ENCODE measurements at places on chromosomes 1 and 21.

DNA sequence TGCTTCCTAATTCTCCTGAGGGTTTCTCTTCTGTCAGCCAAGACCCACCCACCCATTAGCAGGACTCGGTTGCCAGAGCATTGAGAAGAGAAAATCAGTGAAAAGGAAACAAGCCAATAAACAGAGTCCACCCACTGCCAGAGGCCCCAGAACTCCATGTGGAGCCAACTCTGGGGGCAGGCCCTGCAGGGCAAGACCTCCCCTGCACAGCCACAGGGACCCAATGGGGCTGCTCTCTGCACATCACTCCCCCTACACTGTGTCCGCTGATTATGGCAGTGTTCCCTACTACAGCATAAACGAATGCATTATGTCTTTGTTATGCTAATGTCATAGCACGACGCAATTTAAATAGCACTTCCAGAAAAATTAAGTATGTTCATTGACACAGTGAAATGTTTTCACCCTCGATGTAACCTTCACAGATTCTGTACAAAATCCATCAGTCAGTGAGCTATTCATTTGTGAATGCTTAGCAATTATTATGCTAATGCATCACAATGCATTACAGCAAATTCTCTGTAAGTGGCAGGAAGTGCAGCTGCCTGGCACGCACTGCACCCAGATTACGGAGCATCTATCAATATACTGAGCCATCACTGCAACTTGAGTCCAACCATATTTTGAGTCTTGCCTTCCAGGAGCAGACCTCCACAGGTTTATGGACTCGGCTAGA lies 56.4 kb downstream of the GRIK3 start:
- DNase-seq, result no peak

- no peak for DNase-seq
These were observed 6.0 kb downstream of the FGGY start for GRCh38 chr1:59302871-59303270.

DNA sequence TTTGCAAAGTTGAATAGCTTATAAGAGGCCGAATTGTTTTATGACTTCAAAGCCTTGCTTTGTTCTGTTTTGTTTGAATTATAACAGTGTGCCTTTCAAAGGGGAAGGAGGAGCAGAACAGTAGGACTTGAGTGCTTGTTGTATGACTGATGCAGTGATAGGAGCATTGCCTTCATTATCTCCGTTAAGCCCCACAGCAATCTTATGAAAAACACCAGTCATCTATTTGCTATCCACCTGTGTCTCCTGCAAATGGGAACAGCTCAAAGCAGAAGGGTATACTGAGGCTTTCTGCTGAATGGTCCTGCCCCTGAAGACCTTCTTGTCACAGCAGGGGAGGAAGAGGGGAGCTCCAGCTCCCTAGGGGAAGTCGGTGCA lies 127.5 kb downstream of the RNF220 start:
- no peak for DNase-seq

DNA sequence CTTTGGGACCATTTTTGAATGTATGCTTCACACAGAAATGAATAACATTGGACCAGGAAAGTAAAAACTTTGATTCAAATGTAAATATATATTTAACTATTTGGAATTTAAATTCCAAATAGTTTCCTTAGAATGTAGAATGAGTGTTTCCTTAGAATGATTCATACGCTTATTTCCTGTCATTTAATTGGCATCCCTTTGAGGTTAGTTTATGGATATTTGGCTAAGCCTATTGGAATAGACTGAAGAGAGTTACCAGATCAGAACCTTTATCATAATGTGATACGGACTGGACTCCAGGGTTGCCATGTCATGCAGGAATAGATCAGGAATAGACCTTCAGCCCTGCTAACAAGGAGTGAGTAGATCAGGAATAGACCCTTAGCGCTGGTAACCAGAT lies 133.1 kb downstream of the TNNI3K start:
- no peak for DNase-seq

- DNase-seq, result no peak
These were observed 10.8 kb upstream of the CHI3L2 start for GRCh38 chr1:111216751-111217150.

GRCh38 chr1:12340544-12340930 lies 110.7 kb downstream of the VPS13D start:
- no peak for DNase-seq

DNA sequence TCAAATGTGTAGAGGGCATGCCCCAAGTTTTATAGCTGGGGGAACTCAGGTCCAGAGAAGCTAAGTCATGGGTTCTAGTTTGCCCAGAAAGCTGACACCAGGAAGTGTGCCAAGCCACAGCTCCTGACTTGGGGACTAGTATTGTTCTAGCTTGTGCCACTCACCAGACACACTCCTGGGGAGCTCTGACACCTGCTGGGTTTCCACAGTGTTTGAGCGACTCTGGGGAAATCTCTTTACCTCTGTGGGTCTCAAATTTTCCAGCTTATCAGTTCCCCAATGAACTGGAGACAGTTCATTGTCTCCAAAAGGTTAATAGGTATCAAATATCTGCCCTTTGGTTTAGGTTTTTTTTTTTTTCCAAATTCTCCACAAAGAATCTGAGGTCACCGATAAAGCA lies 4.2 kb downstream of the KISS1 start:
- DNase-seq, result no peak

- peak; percentile 73 for DNase-seq
These were observed 29.2 kb upstream of the CNTN2 start for GRCh38 chr1:205013683-205014367.

GRCh38 chr21:38334866-38335265 lies 78.1 kb downstream of the KCNJ15 start:
- DNase-seq, result no peak

DNA sequence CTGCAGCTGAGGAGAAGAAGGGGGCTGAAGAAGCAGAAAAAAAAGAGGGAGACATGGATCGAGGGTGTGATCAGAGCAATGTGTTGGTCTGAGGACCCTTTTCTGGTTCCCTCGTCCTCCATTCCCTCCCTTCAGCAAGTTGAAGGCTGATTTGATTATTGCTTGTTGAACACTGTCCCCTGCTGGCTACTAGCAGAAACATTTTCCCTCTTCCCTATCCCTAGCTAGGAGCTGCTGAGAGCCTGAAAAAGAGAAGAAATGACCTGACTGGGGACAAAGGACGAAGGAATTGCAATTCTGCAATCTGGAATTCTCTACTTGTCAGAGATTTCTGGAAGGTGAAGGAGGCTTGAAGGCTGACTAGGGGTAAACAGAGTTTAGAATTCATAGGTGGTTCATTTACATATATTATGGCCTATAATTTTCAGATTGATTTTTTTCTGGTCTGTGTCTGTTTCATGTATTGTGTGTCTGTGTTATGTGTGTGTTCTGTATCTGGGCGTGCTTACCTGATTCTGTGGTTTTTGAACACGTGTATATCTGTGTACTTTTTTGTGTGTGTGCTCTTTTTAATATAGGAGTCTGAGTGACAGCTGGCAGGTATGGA lies 9.8 kb downstream of the NHLH1 start:
- DNase-seq, result no peak

DNA sequence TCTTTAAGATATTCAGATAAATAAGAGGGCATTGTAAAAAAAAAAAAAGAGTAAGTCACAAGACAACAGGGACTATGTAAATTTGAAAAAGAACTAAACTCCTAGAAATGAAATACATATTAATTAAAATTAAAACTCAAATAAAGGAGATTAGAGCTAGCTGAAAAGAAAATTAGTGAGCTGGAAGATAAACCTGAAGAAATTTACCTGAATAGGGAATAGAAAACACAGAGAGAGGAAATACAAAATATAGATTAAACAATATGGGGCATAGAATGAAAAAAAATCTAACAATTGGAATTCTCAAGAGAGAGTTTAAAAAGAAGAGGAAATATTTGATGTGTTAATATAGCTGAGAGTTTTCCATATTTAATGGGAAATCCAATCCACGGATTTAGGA lies 35.6 kb upstream of the TADA1 start:
- DNase-seq, result no peak

GRCh38 chr1:18950401-18951026 lies 6.0 kb downstream of the IFFO2 start:
- DNase-seq, result peak; percentile 86

DNA sequence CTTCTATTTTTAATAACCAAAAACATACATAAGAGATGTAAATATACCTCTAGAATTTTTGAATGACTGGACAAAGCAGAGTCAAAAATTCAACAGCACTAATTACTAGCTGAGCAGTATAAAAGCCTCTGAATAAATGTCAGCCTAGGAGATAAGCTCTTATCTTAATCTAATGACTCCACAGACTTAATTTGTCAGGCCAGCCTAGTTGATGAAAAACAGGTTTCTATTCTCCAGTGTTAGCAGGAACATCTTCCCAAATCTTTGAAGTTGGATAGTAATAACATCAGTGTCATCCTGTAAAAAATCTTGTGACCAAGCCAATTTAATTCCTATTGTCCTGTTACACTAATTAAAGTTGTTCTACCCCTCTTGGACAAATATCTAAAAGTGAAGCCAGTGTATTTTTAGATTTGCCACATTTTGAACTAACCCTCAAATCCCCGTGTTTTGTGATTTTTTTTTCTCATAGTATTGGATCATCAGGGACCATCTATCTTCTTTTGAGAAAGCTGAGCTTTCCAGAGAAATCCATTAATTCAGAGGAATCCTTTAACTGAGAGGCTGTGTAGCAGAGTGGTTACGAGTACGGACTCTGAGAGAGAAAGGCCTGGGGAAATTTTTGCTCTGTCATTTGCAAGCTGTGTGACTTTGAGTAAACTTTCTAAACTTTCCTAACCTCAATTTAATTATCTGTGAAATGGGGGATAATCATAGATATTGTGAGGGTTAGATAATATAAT lies 41.2 kb downstream of the LMO4 start:
- DNase-seq, result no peak

- DNase-seq, result no peak
These were observed 58.5 kb downstream of the PKN2 start for GRCh38 chr1:88742531-88742930.

DNA sequence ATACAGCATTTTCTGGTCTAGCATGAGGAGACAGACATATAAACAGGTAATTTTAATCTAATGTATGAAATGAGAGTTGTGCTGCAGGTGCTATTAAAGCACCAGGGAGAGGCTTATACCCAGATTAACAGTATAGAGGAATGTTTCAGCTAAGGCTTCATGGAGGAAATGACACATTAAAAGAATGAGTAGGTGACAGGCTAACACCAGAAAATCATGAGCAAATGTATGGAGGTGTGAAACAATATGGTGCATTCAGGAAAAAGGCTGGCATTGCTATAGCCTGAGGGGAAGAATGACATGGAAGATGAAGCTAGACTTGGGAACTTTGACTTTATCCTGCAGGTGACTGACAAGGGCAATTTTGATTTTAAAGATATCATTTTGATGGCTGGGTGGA lies 7.0 kb downstream of the ARPC5 start:
- DNase-seq, result no peak

GRCh38 chr1:206507284-206508129 lies at the start of gene RASSF5:
RASSF5 (plus strand) TSS chr1:206507531; CDS start chr1:206507603, 72 bp downstream.
- peak; percentile 87 for DNase-seq

DNA sequence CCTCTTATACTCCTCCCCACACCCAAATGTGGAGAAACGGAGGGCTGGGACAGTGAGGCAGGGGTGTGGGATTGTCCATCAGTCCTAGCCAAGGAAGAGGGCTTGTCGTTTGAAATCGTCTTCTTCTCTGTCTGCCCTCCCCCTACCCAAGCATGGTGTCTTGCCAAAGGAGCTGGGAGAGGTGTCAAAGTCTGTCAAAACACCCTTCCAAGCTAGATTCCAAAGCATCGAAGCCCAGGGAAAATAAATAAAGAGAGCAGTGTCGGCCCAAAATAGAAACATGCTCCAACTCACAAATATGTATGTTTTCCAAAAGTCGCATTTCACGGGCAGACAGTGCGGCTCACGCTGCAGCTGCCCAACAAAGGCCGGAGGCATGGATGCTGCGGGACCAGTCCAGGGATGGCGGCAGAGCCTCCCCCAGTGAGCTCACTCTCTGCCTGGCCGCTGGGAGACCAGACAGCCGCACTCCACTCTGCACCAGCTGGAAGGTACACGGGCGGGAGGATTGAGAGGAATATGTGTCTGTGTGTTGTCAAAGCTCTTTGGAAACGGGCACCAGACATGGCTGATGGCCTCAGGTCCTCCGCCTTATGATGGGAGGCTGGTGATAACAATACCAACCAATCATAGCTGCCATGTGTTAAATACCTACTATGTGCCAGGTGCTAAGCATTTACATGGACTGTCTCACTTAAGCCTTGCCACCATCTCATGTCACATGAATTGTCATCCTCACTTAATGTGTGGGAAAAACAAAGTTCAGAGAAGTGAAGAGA lies 3.9 kb downstream of the DISP3 start:
- DNase-seq, result no peak

GRCh38 chr1:213041443-213041842 lies 9.6 kb upstream of the RPS6KC1 start:
- DNase-seq, result no peak

GRCh38 chr1:184163674-184164465 lies 112.3 kb downstream of the TSEN15 start:
- no peak for DNase-seq

DNA sequence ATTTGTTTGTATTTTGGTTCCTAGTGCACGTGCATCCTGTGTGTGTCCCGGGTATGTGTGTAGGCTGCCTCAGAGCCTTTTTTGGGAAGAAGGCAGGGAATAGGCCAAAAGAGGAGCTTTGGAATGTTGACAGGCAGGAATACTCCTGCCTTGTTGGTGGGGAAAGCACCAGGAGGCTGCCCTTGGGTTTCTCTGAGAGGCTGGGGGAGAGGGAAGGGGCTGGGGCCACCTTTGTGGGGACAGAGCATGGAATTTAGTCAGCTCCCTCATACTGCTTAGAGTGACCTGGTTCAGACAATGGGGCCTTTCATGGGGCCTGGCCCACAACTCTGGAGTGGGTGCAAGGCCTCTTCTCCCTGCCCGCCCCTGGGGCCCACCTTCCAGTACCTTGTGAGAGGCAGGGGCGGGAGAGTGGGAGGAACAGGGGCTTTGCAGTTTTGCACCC lies 31.3 kb downstream of the ACOT11 start:
- no peak for DNase-seq

GRCh38 chr1:1593834-1594601 lies 5.9 kb downstream of the FNDC10 start:
- DNase-seq, result no peak

GRCh38 chr1:87329526-87330056 lies 911 bp downstream of the LMO4 start:
- DNase-seq, result no peak

GRCh38 chr21:38809198-38809878 lies 3.6 kb downstream of the ETS2 start:
- no peak for DNase-seq

- no peak for DNase-seq
These were observed 61.6 kb downstream of the SMYD3 start for GRCh38 chr1:246445503-246445902.

- no peak for DNase-seq
These were observed 37.6 kb upstream of the CLSTN1 start for GRCh38 chr1:9861360-9861759.

Data from right cardiac atrium (tissue), 5 donors.